ENCODE measurements at places on chromosomes 11 and 22. TPM values are rescaled to one million over a fixed set of nuclear protein-coding genes. Genes with fewer than 3 reads are reported as not detected.

- no peak for DNase-seq
Measured at GRCh38 chr11:34468209-34468841, 29.6 kb downstream of the CAT start.

DNA sequence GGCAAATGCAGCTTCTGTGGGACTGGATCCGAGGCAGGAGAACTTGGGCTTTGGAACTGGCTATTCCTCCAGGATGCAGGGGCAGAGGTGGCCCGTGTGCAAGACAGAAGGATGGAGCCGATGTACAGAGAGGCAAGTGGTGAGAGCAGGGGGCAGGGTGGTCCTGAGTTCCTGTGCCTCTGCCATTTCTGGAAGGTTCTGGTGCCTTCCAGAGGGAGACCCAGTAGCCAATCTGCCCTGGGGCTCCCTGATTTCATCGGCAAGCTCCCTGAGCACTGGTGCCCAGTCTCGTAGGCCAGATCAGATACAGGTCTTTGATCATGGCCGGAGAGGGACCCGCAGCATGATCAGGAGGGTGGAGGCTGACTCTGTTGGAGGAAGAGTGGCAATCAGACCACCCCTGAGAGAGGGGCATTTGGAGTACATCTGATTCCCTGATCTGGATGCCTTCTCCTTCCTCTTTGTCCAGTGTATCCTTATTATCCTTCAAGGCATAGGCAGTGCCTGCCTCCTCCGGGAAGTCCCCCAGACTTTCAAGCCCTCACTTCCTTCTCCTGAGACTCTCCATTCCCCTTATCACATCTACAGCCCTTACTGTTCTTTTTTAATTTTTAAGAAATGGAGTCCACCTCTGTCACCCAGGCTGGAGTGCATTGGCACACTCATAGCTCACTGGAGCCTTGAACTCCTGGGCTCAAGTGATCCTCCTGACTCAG, 9.7 kb downstream of the MRGPRD start:
- DNase-seq = no peak

TENM4 gene
- total RNA-seq = 18.9 TPM

C11orf86 gene
- not detected for total RNA-seq

DNA sequence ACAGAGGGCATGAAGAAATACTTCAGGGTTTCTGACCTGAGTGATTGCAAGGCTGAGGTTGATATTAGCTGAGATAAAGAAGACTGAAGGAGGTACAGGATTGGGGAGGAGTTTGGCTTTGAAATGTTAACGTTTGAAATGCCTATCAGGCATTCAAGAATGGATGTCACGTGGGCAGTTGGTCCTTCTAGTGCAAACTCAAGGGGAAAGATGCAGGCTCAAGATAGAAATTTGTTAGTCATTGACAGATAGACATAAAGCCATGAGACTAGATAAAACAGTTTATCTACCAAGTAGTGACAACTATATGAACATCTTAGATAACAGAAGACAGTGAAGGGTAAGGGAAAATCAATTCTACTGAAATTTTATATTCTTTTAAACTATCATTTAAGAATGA, 23.1 kb downstream of the TTC17 start:
- no peak for DNase-seq

MMP11 gene
- total RNA-seq = 3.1 TPM

DNA sequence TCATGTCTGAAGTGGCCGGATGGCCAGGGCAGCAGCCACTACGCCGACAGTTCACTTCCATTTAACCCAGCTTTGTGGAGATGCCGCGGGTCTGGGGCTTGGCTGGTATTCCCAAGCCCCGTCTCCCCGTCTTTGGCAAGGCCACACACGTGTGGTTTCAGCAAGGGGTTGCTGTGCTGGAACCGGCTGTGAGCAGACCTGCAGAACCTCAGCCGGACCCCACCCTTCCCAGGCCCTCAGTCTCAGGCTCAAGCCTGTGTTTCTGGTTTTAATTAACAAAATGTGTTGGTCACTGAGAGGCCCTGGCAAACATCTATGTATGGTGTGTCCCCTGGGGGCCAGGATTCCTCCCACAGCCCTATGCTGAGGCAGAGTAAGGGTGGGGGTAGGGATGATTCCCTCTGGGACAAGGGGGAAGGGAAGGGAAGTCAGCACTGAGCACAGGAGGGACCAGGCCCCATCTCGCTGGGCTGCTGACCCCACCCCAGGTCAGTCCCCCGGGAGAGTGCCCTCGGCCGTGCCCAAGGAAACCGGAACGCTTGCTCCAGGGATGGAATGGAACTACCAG, 9.3 kb downstream of the OSBPL5 start:
- DNase-seq = no peak

- no peak for DNase-seq
Measured at GRCh38 chr11:74739546-74740270, 8.5 kb upstream of the CHRDL2 start.

DNA sequence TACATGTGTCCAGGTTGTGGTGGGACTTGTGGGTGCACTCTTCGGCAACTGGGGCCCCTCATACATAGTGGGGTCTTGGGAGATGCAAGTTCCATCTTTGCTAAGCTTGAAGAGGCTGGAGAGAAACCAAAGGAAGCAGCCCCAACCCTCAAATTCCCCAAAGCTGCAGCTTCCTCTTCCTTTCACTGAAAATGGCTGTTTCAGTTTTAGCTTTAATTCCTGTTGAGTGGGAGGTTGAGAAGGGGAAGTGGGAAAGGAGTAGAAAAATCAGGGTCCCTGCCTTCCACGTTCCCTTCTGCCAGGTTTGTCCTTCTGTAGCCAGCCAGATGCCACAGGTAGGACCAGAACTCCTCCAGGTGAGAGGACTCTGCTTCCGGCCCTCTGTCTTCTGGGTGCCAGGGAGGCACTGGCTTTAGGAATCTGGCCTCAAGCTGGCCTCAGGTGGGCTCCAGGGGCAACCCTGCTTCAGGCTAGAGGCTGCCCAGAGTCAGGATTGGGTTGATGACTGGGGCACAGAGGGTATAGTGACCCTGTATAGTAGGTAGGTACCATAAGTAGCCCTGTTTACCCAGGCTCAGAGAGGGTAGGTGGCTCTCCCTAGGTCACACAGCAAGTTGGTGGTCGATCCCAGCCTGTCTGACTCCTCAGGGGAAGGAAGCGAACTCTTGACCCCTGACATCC, 16.2 kb downstream of the P2RY6 start:
- no peak for DNase-seq

DNA sequence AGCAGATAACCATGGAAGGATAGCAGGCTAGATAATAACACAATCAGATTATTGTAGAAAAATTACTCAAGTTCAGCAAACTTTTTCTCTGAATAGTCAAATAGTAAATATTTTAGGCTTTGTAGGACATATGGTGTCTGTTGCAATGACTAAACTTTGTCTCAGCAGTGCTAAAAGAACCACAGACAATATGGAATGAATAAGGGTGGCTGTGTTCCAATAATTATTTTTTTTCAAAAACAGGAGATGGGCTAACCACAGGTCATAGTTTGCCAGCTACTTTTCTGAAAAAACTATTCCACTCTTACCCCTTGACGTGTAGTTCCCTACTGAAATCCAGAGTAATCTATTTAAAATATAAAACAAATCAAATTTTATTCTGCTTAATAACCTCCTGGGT, 153.9 kb upstream of the LRRC4C start:
- no peak for DNase-seq

USH1C gene
- not detected for total RNA-seq

DNA sequence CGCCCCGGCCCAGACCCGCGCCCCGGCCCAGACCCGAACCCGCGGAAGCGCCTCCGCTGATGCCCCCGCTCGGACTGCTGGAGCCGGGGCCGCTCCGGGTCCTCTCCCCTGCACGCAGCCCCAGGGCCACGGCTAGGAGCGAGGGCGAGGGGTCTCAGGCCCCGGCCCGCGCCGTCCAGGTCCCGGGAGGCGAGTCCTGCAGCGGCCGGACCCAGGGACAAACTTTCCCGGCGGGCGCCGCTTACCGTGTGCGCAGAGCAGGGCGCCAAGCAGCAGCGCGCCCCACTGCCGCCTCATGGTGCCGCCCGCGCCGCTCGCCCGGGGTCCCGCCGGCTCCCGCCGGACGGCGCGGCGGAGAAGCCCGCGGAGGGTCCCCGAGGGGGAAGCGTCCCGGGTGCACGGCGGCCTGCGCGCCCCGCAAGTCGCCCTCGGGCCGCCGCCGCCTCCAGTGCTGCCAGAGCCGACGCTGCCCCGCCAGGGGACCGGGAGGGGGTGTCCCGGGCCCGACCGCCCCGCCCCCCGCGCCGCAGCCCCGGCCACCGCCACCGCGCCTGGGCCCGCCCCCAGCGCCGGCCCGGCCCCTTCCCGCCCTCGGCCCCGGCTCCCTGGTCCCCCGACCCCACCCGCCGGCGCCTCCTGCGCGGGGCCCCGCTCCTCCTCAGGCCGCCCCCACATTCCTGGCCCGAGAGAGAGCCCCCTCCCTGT, at the start of gene LRP4:
TSS of gene LRP4 (minus strand) at position 468 of the 705 bp plus-strand sequence. CDS start at position 297, 171 bp downstream.
- no peak for DNase-seq

GRCh38 chr11:45590743-45591142, 74.7 kb downstream of the CHST1 start:
- DNase-seq = no peak

MPPED2 gene
- 5.6 TPM for total RNA-seq

GRCh38 chr22:41834005-41834944, 1.4 kb downstream of the SREBF2 start:
- no peak for DNase-seq

GRCh38 chr11:20043992-20044391, 116.3 kb downstream of the DBX1 start:
- no peak for DNase-seq

SF3B2 gene
- total RNA-seq = 98.9 TPM

GRCh38 chr11:127800989-127801688, 786.2 kb downstream of the ETS1 start:
- DNase-seq = no peak

TBX10 gene
- total RNA-seq = not detected

DNA sequence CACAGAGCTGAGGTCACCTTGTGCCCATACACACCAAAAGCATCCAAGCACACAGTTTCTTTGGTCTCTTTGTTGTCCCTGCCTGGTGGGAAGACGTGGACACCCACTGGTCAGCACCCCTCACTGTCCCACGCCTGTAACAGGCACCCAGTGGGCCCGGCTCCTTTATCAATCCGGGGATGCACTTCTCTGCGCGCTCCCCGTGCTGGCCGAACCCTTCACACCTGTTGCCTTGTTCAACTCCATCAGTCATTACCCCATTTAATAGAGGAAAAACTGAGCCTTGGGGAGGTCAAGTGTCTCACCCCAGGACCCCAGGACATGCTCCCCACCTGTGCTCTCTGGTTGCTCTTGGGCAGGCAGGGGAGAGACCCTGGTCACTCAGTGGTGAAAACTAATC, 49.7 kb upstream of the FGF3 start:
- DNase-seq = no peak

DNA sequence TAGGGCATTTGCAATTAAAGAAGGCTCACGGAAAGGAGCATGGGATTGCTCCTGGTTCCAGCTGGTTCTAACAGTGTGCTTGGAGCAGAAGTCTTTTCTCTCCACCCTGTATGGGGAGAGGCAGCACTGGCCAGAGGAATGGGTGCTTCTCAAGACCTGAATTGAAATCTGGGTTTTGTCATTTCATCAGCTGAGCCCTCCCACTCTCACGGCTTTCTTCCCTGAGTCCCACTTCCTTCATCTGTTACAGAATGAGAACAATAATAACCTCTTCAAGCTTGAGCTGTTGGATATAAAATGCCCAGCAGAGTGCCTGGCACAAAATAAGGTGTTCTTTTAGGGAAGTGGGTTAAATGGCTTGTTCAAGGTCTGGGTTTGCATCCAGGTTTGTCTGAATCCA, 17.2 kb downstream of the CNTF start:
- DNase-seq = no peak

DNA sequence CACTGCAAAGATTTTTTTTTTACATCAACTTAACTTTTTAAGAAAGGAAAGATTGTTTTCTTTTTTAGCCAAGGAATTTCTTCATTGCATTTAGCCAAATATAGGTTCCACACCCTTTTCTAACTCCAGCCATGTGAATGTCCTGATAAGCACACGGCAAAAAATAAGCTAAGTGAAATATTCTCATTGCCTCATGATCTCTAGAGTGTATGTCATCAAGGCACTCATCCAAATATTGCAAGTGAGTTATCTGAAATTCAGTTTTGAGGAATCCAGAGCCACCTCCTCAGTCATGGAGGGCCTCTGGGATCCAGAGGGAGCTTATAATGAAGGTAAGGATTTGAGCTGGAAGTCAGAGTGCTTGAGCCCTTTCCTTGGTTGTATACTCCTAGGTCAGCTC, 80.0 kb downstream of the BLID start:
- DNase-seq = no peak

DEUP1 gene
- total RNA-seq = not detected

DNA sequence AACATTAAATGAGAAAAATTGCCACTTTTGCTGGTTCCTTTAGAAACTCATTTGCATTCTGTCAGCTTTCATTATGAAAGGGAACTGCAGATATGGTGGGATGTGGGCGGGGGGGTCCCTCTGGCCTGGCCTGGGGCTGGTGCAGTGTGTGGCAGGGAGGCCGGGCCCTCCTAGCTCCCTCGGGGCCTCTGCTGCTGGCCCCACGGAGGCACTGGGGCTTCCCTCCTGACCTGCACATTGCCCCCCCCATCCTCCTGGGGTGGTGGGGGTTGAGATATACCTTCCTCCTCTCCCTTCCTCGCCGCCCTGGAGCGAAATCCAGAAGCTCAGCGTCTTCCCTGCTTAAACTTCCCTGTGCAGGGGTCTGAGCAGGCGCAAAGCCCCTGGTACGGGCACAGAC, 1005.9 kb downstream of the BRD1 start:
- DNase-seq = no peak

MYO7A gene
- 13.4 TPM for total RNA-seq

DNA sequence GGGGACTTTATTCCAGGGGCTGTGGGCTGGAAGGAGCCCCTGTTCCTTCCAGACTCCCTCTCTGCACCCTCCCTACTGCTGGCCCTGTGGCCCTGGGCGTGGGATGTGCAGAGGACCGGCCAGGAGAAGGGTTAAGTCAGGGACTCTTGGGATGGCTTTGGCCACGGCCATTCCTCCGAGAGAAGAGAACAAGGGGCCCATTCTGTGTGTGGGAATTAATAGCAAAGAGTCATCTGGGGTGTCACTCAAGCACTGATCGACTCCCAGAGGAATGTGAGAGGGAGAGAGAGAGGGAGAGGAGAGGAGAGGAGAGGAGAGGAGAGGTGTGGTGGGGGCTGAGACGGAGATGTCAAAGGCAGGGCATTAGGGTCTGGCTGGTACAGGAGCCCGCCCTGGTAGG, 14.2 kb upstream of the SOX10 start:
- no peak for DNase-seq

DNA sequence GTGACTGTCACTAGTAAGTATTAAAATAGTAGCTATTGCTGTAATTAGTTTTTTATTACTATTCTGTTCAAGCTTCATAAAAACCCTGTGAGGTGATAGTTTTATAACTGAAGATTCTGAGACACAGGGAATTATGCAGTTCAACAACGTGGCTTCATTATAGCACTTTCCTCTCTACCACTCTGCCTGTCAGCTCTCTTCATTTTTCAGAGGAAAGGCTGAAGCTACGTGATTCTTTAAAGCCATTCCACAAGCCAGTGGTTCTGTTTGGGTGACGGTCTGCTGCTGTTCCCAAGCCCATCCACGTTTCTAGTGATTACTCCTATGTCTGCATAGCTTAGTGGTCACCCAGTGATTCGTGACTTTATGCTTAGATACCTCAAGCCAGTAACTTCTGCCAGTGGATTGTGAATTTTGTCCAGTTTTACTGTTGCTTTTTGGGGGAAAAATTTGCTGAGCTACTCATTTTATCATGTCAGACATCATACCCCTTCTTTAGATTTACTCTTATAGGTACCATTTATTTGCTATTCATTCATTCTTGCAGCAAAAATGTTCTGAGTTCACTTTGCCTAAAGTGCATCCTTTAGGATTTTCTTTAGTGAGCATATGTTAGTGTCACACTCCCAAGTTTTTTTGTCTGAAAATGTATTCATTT, 59.8 kb downstream of the UVRAG start:
- DNase-seq = no peak

SNX19 gene
- 107 TPM for total RNA-seq

OR51B2 gene
- 0.46 TPM for total RNA-seq

- no peak for DNase-seq
Measured at GRCh38 chr11:126359431-126360048, 4.1 kb downstream of the ST3GAL4 start.
